WTC11 (cell line): ENCODE measurements at places on chromosomes 4 and X. TPM values are rescaled to one million over a fixed set of nuclear protein-coding genes. Genes with fewer than 3 reads are reported as not detected.
A peak's percentile ranks its signal among the peaks of the same experiment; 100 is the strongest.

Gene EDNRA
- 2.1 to 2.5 TPM (median 2.3 TPM) in 3 replicates for total RNA-seq

Gene SLC9B1
- total RNA-seq, result 0.34 to 1.4 TPM (median 0.59 TPM) in 3 replicates

Gene SLC6A14
- total RNA-seq, result 0.07 TPM in 3 replicates

Gene ZNF141
- total RNA-seq, result 33.9 to 43.6 TPM (median 34.5 TPM) in 3 replicates

Gene TDO2
- total RNA-seq, result 0.13 to 0.78 TPM (median 0.18 TPM) in 3 replicates

DNA sequence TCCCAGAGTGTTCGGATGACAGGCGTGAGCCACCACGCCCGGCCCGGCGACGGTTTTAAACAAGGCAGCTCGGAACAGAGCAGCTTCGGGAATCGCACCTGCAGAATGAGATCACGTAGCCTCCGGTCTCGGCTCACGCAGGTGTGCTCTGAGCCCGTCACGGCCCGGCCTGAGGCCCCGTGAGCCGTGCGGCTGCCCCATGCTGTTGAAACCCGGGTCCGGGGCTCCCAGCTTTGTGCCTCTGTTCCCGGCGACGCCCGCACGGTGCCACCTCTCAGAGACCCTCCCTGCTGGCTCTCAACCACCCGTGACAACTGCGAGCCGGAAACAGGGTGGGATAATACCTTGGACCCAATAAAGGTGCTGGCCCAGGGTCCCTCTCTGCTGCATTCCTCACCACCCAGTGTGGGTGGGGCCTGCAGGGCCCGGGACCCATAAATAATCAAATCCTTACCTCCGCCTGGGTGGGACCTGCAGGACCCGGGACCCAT is 13.4 kb upstream of the PLCXD1 start:
- DNase-seq, result peak; percentile 16

DNA sequence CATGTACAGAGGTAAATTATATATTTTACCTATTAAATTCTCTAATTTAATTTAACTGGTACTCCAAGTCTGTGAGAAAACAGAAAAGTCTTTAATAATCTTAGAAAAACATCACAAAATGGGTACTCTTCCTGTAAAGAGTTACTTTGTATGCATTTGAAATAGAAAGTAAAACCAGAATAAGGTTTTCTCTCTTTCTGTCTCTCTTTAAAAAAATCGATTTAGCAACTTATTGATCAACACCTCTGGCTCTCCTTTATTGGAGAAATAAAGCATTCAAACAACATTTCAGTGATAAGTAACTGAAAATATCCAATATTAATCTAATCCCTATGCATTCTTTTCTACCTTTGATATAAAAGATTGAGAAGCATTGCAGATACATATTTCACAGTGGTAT is 27.4 kb downstream of the ATOH1 start:
- no peak for DNase-seq

GRCh38 chr4:23889814-23890341 is at the start of gene PPARGC1A:
PPARGC1A (minus strand) TSS chr4:23890047; CDS start chr4:23889957, 90 bp downstream.
- DNase-seq, result no peak
